ENCODE measurements at places on chromosomes 4 and X. TPM values are rescaled to one million over a fixed set of nuclear protein-coding genes. Genes with fewer than 3 reads are reported as not detected.
A peak's percentile ranks its signal among the peaks of the same experiment; 100 is the strongest.

DNA sequence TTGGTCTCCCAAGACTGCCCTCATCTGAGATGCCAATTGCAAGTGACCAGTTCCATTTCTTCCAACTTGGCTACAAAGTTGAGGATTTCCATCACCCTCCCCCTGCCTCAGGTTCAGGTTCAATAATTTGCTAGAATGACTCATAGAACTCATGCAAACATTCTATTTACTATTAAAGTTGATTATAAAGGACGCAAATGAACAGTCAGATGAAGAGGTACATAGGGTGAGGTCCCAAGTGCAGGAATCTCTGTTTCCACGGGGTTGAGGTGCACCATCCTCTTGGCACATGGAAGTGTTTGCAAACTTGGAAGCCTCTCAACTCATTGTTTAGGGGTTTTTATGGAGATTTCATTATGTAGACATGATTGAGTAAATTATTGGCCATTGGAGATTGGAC is 41.0 kb downstream of the FGFBP1 start:
- DNase-seq = no peak

DNA sequence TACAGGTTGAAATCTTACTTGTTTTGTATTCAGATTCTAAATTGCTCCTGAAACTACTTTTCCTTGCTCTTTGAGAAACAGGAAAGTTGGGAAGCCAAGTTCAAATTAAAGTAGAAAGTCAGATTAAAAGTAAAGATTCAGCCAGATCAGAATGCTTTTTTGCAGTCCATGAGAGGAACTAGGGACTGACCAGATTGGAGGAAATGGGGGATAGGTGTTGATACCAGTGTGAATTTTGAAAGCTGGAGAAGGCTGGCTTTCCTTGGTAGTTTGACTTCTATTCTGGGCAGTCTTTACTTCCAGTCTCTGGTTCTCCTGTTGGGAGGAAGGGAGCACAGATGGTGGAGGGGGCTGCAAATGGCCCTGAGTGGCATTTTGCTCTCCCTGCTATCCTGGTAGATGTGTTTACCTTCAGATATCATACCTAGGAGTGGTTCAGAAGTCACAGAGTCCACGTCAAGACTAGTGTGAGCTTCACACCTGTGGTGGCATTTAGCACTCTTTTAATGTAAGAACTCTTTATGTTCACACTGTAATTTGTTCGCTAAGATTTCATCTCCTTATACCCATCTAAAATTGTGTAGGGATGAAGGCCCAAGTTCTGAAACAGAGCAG is 68.8 kb downstream of the FNIP2 start:
- DNase-seq = no peak

DNA sequence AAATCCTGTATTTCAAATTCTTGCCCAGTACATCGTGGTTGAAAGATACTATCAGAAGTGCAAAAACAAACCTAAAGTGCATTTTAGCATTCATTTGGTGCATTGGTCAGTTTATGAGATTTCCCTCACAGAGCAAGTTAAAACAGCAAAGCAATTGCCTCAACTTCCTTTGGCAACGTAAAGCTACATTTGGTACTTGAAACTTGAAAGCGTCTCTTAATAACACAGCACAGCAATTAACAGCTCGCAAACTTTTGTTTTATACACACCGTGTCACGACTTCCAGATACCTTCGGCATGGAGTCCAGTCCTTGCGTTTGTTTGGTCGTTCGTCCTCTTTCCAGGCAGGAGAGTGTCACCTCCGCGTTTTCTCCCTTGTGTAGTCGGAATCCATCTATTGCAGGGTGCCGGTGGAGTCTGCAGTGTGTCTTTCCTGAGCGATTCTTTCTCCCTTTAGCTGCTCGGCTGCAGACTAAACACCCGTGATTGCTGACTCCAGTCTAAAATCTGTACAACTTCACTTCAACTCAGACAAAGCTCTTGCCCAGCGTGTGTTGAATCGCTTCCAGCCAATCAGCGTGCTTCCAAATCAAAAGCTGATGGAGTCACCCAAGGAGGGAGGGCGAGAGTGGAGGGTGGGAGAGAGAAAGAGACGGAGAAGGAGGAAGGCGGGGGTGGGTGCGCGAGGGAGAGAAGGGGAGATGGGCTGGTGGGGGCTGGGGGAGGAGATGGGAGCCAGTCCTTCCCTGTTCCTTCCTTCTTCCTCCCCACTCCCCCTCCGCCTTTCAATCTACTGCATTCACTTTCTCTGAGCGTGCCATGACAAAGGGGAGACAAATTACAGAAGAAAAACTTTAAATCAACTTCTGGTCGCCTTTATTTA is at the start of gene PCDH18:
Gene PCDH18 (minus strand): TSS at position 509 of the 883 bp plus-strand sequence. CDS start 406 bp downstream, at position 103.
- no peak for DNase-seq

DNA sequence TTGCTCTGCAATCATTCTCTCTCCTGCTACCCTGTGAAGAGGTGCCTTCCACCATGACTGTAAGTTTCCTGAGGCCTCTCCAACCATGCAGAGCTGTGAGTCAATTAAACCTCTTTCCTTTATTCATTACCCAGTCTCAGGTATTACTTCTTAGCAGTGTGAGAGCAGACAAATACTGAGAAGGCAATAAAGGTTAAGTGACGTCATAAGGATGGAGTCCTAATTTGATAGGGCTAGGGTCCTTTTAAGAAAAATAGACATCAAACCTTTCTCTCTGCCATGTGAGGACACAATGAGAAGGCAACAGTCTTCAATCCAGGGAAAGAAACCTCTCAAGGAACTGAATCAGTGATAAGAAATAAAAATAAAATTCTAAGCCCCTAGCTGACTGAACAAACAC is 1262.7 kb downstream of the FAM133A start:
- DNase-seq = no peak

- peak; percentile 99 for DNase-seq
Observed at GRCh38 chr4:73704314-73705055, 35.9 kb upstream of the CXCL8 start.

- DNase-seq = no peak
Observed at GRCh38 chr4:141090473-141090872, 42.8 kb downstream of the RNF150 start.

GRCh38 chrX:135345107-135345589 is 35.9 kb downstream of the ETDC start:
- DNase-seq = no peak

DNA sequence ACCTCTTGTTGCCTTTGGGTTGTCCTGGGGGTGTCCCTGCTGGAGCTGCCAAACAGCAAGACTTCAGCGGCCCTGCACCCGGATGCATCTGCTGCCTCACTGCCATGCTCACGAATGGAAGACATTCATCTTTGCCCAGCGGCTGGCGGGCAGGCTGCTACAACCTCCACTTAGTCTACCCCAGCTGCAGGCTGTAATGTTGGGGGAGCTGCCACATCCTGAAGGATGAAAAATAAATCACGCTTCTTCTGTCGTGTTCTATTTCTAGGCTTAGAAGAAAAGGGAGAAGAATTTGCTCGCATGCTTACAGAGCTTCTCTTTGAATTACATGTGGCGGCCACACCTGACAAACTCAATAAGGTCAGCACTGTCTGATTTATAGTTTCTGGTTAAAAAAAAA is 61.4 kb downstream of the FAM114A1 start:
- no peak for DNase-seq

IL21 gene
- total RNA-seq = not detected

NAP1L2 gene
- total RNA-seq = not detected

All from epithelial cell of proximal tubule (primary cell).